ENCODE measurements at places on chromosomes 6 and 20. TPM values are rescaled to one million over a fixed set of nuclear protein-coding genes. Genes with fewer than 3 reads are reported as not detected.

Gene NRN1
- total RNA-seq, result 15.4 TPM

Gene TREM2
- total RNA-seq, result not detected

Gene PHIP
- total RNA-seq, result 28.3 TPM

Gene HLA-DQB1
- total RNA-seq, result 40.9 TPM

Gene CCDC28A
- total RNA-seq, result 25.7 TPM

Gene TAGAP
- total RNA-seq, result 65.7 TPM

Gene CST4
- not detected for total RNA-seq

Gene SLC32A1
- not detected for total RNA-seq

Gene CAGE1
- total RNA-seq, result not detected

Measured in activated naive CD4-positive, alpha-beta T cell treated with anti-CD3 and anti-CD28 coated beads, Interleukin-2, amount 10 ng/mL, durations not matched to agents 5 hours and 36 hours (primary cell).